ENCODE measurements at places on chromosomes 4 and X. TPM values are rescaled to one million over a fixed set of nuclear protein-coding genes. Genes with fewer than 3 reads are reported as not detected.

GRCh38 chrX:65488495-65488894, 46.1 kb downstream of the LAS1L start:
- DNase-seq, result no peak

The BCAP31 gene
- total RNA-seq, result 91.5 TPM

The FGF5 gene
- total RNA-seq, result not detected

The KCNE5 gene
- 0.16 TPM for total RNA-seq

GRCh38 chrX:39693298-39693697, 404.5 kb downstream of the BCOR start:
- no peak for DNase-seq

The EPGN gene
- 0.43 TPM for total RNA-seq

DNA sequence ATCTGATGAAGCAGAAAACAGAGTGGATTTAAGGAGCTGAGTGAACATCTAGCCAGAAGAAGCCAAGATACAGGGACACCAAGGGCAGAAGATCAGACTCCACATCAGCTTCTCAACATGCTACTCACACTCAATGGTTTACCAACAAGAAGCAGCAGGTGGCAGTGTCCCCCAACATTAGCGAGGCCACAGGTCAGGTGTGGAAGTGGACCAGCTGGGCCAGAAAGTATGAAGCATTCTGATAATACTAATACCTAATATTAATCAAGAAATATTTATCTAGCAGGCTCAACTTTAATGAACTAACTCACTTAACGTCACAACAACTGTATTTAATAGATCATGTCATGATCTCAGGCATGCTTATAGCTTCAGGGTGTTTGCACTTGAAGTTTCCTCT, 73.4 kb upstream of the TTC29 start:
- peak; percentile 56 for DNase-seq

GRCh38 chr4:156593464-156593863, 378.1 kb downstream of the PDGFC start:
- no peak for DNase-seq

GRCh38 chrX:39601231-39602177, 496.3 kb downstream of the BCOR start:
- no peak for DNase-seq

DNA sequence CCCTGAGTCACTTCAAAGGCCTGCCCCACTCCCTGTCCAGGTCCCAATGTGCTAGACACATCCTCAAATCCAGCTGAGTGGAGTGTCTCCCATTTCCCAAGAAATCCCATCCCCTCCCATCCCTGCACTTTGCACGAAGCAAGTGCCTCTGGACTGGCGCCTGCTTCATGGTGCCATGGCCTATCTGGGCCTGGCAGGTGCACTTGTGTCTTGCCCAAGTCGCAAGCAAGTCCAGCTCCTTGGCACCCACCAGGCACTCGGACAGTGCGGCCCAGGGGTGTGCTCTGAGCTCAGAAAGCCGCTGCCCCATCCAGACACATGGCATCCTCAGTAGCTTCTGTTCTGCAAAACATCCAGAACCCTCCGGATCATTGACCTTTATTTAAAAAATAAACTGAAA, 97.4 kb downstream of the DCTD start:
- DNase-seq, result no peak

DNA sequence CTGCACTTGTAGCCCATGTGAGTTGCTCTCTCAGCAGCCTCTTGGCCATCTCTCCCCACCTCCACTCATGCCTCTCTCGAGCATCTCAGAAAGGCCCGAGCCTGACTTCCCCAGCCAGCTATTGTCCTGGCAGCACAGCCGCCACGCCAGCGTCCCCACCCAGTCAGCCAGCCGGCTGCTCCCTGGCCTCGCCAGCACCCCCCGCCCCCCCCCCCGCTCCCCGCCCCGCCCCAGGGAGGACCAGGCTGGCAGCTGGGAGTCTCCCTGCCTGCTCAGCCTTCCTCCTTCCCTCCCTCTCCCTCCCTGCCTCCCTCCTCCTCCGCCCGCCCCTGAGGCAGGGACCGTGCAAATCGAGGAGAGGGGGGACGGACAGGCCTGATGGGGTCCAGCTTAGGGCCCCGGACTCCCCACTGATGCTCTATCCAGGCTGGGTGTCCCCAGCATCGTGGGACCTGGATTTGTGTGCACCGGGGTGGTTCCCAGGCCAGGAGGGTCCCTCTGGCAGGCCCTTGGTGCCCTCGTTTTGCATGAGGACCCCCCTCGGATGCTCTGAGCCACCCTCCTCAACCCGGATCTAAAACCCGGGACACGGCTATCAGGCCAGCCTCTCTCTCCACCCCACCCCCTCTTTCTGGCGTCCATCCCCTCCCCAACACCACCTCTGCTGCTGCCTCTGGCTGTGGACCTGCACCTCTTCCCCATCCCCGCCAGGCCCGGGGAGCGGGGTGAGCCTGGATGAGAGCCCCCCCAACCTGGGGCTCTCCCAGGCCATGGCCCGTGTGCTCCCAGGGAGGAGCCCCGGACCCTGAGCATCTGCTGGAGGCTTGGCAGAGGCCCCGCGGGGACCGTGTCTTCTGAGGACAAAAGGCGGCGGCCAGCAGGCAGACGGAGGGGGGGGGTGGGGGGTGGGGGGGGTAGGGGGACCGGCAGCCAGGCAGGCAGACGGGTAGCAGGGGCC, at the start of gene GPR173:
TSS of gene GPR173 (plus strand) at position 621 of the 958 bp plus-strand sequence. CDS start 27,833 bp downstream, outside the sequence.
- DNase-seq, result no peak

The S100P gene
- 18.0 TPM for total RNA-seq

The RPA4 gene
- total RNA-seq, result 0.60 TPM

The GRIA3 gene
- total RNA-seq, result not detected

- no peak for DNase-seq
Observed at GRCh38 chr4:153905231-153905630, 116.3 kb upstream of the SFRP2 start.

- DNase-seq, result peak; percentile 34
Observed at GRCh38 chr4:87679449-87680169, 29.5 kb downstream of the DMP1 start.

The PNMA6A gene
- total RNA-seq, result 0.60 TPM

DNA sequence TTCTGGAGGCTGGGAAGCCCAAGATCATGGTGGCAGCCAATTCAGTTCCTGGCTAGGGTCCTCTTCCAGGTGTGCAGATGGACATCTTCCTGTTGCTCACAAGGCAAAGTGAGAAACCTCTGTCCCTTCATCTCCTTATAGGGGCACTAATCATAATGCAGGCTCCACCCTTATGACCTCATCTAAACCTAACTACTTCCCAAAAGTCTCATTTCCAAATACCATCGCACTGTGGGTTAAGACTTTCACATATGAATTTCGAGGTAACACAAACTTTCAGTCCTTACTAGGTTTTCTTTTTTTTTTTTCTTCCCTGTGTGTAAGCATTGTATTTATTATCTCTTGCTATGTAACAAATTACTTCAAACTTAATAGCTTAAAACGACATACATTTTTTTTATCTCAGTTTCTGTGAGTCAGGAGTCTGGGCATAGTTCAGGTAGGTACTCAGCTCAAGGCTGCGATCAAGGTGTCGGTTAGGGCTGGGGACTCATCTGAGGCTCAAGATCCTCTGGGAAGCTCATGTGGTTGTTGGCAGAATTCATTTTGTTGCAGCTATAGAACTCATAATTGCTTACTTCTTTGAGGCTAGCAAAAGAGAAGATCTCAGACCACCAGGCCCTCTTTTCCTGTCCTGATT, 204.7 kb upstream of the STK26 start:
- no peak for DNase-seq

The EDA gene
- total RNA-seq, result 2.2 TPM

DNA sequence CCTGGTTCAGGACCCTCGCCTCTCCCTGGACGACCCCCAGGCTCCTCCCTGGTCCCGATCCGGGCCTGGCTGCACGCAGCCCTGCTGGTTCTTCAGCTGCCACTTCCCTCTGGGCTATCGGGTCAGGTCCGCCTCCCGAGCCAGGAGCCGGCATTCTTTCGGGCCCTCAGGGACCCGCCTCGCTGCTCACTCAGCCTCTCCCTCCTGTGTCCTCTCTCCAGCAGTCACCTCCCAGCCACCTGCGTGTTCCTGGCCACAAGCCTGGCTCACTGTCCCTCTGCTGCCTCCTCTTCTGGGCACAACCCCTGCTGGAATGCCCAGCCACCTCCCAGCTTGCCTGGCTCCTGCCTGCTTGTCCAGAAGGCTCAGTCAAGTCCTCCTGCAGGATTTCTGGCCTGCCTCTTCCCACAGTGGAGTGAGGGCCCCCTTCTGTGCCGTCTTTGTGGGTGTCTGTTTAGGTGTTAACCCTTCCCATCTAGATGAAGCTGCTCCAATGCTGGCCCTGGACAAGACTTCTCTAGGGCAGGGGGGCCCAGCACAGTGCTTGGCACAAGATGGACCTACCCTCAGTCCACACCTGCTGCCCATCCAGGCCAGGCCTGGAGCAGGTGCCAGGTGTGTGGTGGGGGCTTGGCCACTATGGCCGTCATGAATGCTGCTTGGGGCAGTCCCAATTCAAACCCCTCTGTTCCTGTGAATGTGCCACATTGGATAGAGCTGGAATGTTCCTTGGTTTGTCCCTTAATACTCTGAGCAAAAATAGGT, 2.2 kb downstream of the WFS1 start:
- DNase-seq, result no peak

The EFHC2 gene
- 0.79 TPM for total RNA-seq

The SPANXB1 gene
- total RNA-seq, result not detected

DNA sequence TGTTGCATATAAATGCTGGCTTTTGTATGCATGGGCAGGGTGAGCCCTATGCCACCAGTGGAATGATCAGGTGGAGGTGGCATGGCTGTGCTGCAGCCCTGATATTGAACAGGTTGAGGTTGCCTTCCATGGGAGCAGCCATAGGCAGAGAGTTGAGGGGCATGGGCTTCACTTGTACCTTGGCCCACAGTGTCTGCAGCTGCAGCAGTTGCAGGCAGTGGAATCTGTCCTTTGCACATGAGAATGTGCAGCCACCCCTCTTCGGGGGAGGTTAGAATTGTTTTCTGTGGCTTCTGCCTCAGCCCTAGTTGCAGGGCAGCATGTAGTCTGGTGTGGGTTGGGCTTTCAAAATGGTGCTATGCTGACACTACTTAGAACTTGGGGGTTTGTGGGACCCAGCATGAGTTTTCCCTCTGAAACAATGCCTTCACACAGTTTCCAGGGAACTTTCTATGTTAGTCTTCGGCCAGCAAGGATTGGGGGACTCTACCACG, 25.4 kb upstream of the VSIG1 start:
- DNase-seq, result no peak

DNA sequence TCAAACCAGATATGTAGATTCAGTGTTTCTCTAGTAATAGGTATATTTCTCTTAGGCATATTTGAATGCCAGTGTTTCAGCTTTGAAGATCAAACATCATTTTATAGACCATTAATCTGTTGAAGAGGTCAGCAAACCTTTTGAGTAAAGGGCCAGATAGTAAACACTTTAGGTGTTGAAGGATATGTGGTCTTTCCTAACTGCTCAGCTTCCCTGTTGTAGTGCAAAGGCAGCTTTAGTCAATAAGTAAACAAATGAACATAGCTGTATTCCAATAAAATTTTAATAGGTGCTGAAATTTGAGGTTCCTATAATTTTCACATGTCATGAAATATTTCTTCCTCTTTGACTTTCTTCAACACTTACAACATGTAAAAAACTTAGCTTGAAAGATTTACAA, 201.6 kb downstream of the ADGRL3 start:
- no peak for DNase-seq

- no peak for DNase-seq
Observed at GRCh38 chr4:119025916-119026661, 109.5 kb upstream of the MYOZ2 start.

The SLC9B1 gene
- 2.5 TPM for total RNA-seq

DNA sequence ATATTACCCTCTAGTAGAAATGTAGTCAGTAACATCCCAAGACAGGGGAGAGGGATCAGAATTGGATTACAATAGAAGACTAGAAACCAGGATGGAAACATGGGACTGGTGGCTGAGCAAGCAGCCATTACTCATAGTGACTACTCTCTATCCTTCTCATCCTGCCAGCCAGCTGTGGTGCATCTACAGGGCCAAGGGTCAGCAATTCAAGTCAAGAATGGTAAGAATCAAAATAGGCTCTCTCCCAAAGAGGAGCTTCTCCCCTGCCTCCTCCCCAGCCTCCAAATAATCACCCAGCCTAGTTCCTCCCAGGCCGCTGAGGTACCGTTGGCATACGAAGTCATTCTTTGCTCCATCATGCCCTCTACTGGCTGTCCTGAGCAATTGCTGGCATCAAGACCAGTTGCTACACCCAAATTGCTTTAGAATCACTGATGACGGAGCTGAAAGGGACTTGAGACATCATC, 19.4 kb downstream of the AWAT2 start:
- peak; percentile 46 for DNase-seq

GRCh38 chr4:46894826-46895225, 14.2 kb downstream of the COX7B2 start:
- DNase-seq, result no peak

The SAT1 gene
- 229 TPM for total RNA-seq

DNA sequence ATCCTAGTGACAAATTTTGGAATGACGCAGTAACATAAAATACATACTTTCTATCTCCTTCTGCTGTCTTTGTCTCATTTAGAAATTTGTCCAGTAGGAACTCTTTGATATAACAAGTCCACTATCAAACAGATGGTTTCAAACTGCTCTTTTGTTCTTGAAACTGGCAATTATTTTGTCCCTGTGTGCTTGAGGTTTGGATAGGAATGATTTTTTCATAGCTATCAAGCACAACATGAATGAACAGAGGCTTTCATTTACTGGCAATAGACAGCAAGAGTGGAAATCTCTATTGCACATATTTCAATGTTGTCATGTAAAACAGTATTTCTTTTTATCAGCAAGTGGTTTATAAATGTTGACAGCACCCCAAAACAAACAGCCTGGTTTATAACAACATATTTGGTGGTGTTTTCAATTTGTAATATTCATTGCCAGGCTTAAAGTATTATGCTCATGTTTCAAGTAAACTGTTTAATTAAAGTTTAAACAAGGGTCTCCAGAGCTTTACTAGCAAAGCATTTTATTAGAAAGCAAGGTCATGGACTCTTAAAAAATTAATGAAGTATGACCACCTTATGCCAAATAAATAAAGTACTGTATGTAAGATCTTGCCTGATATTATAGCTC, 60.0 kb downstream of the TIGD2 start:
- no peak for DNase-seq

The SLC2A9 gene
- total RNA-seq, result 1.1 TPM

DNA sequence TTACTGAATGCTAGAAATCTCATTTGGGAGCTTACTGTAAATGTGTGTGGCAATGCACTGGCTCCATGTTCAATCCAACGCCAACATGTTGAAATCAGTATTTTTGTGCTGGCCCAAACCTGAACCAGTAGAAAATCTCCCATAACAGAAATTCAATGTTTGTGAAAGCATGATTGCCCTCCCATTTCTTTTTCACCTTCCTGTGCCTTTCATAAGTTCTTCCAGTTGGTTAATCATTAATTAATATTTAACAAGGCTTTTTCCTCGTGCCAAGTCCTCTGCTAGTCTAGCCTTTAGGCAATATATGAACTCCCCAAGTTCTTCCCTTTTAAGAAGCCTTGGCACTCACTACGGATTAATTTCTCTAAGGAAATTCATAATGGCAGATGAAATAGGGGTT, 1.3 kb upstream of the PLS3 start:
- no peak for DNase-seq

The MFSD8 gene
- total RNA-seq, result 21.2 TPM

The HELT gene
- not detected for total RNA-seq

Data from activated T-cell treated with anti-CD3 and anti-CD28 coated beads, Interleukin-2, amount 50 U/mL, for 72 hours (primary cell).